ENCODE measurements at places on chromosomes 7 and 10.

- DNase-seq, result no peak
Measured at GRCh38 chr7:149725916-149726315, 47.5 kb downstream of the ZNF467 start.

DNA sequence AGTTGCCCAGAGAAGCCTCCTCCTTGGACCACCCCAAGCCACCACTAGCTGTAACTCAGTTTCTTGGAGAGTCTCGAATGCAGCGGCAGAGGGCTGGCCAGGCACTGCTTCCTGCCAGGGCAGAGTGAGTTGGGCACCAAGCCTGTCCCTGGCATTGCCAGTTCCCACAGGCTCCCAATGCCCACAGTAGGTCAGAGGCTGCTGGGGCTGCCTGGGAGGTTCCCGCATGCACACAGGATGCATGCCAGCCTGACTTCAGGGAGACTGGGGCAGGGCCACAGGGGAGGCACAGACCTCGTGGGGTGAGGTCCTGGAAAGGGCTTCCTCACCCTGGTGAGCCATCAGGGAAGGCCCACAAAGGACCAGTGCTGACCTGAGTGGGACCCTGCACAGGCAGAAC, 152.8 kb downstream of the ZNF248 start:
- DNase-seq, result no peak

DNA sequence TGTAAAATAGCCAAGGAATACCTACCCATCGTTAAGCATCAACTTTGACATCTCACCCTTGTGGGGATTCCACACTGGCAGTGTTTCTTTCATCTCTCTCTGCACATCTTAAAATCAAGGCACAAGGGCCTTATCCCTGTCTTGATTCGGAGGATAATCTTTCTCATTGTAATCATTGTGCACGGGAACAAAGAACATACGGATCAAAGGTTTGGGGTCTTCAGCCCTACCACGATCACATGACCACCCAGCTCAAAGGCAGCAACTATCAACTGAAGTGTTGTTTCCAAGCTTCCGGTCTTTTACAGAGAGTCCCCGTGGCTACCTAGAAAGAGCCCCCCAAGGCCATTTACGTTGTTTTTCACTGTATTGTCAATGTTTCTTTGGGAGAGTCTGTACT, 11.9 kb downstream of the FGFBP3 start:
- DNase-seq, result no peak

- DNase-seq, result no peak
Measured at GRCh38 chr10:125700355-125700911, 17.5 kb upstream of the TEX36 start.

- DNase-seq, result no peak
Measured at GRCh38 chr7:135782377-135782776, 33.8 kb upstream of the FAM180A start.

All from activated CD4-positive, alpha-beta T cell treated with anti-CD3 and anti-CD28 coated beads for 24 hours (primary cell).